Spleen (tissue), 13 donors: ENCODE measurements at places on chromosomes 3 and 15. TPM values are rescaled to one million over a fixed set of nuclear protein-coding genes. Genes with fewer than 3 reads are reported as not detected.

The SLC9C1 gene
- total RNA-seq, result not detected

The CYP8B1 gene
- not detected for total RNA-seq

The PGBD4 gene
- total RNA-seq, result 2.2 TPM

The GOLGA6D gene
- not detected for total RNA-seq

The ZBED2 gene
- total RNA-seq, result not detected

The ZSCAN29 gene
- total RNA-seq, result 23.8 TPM

The SUCNR1 gene
- total RNA-seq, result 7.5 TPM

The PRKCD gene
- total RNA-seq, result 43.1 TPM

DNA sequence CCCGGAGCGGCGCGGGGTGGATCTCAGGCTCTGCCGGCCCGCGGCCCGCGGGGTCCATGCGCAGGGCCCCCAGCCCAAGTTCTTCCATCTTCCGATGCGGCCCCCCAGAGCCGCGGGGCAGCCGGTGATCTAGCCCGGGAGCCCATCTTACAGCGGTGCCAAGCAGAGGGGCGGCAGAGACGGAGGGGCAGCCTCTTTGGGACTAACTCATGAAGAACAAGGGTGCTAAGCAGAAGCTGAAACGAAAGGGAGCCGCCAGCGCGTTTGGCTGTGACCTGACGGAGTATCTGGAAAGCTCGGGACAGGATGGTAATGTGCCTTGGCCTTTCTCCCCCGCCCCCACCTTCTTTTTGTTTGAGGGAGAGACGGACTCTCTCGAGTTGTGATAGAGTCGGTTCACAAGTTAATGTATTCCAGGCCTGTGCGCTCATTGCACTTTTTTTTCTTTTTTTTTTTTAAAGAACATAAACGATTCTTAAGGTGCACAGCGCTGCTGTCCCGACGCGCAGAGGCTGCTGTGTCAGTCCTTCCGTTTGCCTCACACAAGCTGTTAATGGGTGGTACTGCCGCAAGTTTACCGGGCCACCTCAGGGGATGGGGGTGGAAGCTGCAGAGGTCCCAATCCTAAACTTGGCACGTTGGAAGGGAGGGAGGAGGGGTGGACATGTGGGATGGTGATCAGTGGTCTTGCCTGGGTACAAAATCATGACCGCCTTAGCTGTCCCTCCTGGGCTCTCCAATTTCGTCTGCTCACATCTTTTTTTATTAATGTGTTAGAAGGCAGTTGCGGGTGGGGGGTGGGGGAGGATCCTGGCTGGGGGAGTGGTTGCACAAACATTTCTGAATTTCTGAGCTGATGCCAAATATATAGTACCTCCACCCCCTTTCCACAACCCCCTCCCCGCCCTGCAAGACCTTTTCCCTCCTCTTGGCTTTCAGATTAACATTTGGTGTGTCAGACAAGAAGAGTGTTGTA is 801 bp downstream of the ARHGAP31 start:
- peak overlapping the region; percentile 96 for H3K27ac ChIP-seq
- peak; percentile 86 for DNase-seq
- H3K27me3 ChIP-seq, result no peaks in the 10 kb centered on the region
- no peaks in the 10 kb centered on the region for H3K36me3 ChIP-seq
- peak overlapping the region; percentile 77 for H3K4me3 ChIP-seq

GRCh38 chr15:67832897-67833709 is 6.7 kb downstream of the RNU6-1 start:
- H3K4me3 ChIP-seq, result peak overlapping the region; percentile 39
- H3K27me3 ChIP-seq, result peaks cover 18% of the 10 kb centered on the region
- H3K4me1 ChIP-seq, result peaks cover 70% of the 10 kb centered on the region
- DNase-seq, result no peak

- H3K27me3 ChIP-seq, result no peaks in the 10 kb centered on the region
- no peaks in the 10 kb centered on the region for H3K36me3 ChIP-seq
- no peak overlapping the region for H3K4me3 ChIP-seq
- no peaks in the 10 kb centered on the region for H3K4me1 ChIP-seq
These were observed 796.6 kb upstream of the ROBO1 start for GRCh38 chr3:80564391-80564790.

DNA sequence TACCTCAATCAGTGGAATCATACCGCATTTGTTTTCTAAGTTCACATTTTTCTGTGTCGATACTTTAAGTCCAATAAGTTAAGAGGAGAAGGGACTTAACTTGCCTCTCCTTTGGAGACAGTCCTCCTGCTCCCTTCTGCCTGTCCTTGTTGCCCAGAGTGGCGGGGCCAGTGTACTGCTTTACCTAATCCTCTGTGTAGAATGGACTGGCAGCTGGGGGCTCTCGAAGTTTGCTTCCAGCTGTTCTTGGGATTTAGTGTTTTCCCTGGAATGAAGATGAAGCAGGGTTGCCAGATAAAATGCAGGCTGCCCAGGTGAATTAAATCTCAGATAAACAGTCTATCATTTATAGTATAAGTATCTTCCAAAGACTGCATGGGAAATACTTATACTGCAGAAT is 287.6 kb upstream of the C2CD4B start:
- H3K36me3 ChIP-seq, result no peaks in the 10 kb centered on the region
- H3K4me3 ChIP-seq, result no peak overlapping the region
- H3K27ac ChIP-seq, result no peak overlapping the region
- no peak for DNase-seq

DNA sequence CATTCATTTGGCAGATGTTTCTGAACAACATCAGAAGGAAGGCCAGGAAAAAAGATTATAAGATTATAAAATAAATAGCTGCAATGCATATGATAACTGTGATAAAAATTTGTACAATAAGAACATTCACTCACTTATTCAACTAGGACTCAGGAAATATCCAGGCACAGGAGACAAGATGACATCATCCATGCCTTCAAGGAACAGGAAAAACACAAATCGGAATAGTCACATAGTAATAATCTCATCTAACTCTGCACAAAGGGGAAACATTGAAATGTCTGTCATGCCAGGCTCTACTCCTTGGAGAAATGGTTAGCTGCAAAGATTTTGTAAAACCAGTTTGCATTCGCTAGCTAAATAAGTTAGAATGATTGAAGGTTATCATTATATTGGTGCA is 233.5 kb upstream of the AGTR1 start:
- no peak overlapping the region for H3K4me3 ChIP-seq
- no peak for DNase-seq
- H3K27ac ChIP-seq, result no peak overlapping the region
- H3K27me3 ChIP-seq, result no peaks in the 10 kb centered on the region

DNA sequence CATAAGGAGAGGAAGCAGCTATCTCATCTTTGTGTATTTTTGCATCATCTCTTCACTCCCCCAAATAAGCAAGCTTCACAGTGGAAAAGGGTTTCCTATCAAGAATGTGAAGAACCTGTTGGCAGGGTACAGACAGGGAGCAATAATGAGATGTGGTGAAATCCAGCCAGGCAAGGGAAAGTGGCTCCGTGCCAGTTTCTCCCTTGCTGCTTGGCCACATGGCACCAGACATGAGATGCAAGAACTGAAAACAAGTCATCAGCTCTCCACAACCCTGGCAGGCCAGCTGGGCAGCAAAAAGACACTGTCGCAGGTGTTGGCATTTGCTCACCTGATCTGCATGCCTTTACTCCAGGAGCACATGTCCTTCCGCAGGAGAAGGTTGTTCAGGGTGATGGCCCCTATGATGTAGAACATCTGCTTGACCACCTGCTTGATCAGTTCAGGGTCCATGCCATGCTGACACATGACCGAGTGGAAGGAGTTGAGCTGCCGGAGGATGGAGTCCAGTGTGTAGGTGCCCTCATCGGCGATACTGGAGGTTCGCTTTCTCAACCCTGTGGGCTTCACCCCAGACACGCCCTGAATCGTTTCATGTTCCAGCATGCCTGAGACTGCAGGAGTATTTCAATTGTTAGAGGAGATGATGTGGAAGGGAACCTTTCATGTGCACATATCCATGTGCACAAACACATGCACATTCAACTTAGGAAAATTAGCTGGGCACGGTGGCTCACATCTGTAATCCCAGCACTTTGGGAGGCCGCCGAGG is 23.3 kb upstream of the MYO5C start:
- peaks cover 53% of the 10 kb centered on the region for H3K36me3 ChIP-seq
- no peak for DNase-seq
- no peaks in the 10 kb centered on the region for H3K4me1 ChIP-seq
- no peak overlapping the region for H3K4me3 ChIP-seq
- no peak overlapping the region for H3K27ac ChIP-seq
- no peaks in the 10 kb centered on the region for H3K27me3 ChIP-seq

DNA sequence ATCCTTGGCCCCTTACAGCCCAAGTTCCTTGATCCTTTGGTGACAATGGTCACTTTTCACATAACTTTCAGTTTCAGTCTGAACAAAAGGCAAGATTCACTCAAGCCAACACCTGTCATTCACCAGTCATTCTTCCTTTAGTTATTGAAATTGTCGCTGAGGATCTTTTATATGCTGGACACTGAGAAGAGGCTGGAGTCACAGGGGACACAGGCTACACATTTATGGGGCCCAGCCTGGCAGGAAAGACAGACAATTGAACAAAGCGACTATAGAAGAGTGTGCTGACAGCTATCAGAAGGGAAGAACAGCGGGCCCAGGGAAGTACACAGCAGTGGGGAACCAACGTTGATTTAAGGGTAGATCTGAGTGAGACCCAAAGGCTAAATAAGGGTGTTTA is 69.8 kb upstream of the PROK2 start:
- H3K36me3 ChIP-seq, result no peaks in the 10 kb centered on the region
- peaks cover 5% of the 10 kb centered on the region for H3K4me1 ChIP-seq
- no peak overlapping the region for H3K27ac ChIP-seq
- no peak for DNase-seq

DNA sequence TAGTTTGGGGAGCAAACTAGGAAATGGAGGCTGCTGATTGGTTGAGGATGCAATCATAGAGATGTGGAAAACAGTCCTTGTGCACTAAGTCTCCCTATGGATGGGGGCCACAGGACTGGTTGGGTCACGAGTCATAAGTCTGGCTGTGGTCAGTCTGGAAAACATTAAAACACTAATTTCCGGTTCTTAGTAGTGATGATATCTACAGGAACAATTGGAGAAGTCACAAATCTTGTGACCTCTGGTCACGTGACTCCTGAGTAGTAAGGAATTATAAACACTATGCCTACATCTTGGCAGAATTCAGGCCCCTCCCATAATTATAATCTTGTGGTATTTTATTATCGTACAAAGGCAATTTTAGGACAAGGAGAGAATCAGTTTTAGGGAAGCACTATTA is 317.3 kb upstream of the ARPP21 start:
- no peaks in the 10 kb centered on the region for H3K27me3 ChIP-seq
- H3K36me3 ChIP-seq, result no peaks in the 10 kb centered on the region
- no peaks in the 10 kb centered on the region for H3K4me1 ChIP-seq
- H3K4me3 ChIP-seq, result no peak overlapping the region
- no peak overlapping the region for H3K27ac ChIP-seq

GRCh38 chr3:66485291-66485968 is 15.4 kb downstream of the LRIG1 start:
- H3K4me1 ChIP-seq, result peaks cover 55% of the 10 kb centered on the region
- no peak overlapping the region for H3K27ac ChIP-seq
- no peaks in the 10 kb centered on the region for H3K36me3 ChIP-seq

GRCh38 chr15:71509139-71509538 is 301.2 kb upstream of the NR2E3 start:
- no peak for DNase-seq
- no peak overlapping the region for H3K4me3 ChIP-seq
- no peak overlapping the region for H3K27ac ChIP-seq
- no peaks in the 10 kb centered on the region for H3K4me1 ChIP-seq
- no peaks in the 10 kb centered on the region for H3K27me3 ChIP-seq
- H3K36me3 ChIP-seq, result no peaks in the 10 kb centered on the region

DNA sequence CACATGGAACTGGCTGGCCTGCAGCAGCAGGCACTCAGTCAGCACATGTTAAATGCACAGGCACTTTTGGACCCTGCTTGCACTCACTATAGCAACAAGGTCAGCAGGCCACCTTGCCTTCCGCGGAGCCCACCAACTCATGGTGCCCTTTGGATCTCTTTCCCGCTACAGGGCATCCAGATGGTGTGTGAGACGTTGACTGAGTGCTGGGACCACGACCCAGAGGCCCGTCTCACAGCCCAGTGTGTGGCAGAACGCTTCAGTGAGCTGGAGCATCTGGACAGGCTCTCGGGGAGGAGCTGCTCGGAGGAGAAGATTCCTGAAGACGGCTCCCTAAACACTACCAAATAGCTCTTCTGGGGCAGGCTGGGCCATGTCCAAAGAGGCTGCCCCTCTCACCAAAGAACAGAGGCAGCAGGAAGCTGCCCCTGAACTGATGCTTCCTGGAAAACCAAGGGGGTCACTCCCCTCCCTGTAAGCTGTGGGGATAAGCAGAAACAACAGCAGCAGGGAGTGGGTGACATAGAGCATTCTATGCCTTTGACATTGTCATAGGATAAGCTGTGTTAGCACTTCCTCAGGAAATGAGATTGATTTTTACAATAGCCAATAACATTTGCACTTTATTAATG is 85.0 kb downstream of the TGFBR2 start:
- no peak for DNase-seq
- H3K4me3 ChIP-seq, result no peak overlapping the region
- H3K4me1 ChIP-seq, result peaks cover 98% of the 10 kb centered on the region
- no peaks in the 10 kb centered on the region for H3K36me3 ChIP-seq
- peak overlapping the region; percentile 74 for H3K27ac ChIP-seq

DNA sequence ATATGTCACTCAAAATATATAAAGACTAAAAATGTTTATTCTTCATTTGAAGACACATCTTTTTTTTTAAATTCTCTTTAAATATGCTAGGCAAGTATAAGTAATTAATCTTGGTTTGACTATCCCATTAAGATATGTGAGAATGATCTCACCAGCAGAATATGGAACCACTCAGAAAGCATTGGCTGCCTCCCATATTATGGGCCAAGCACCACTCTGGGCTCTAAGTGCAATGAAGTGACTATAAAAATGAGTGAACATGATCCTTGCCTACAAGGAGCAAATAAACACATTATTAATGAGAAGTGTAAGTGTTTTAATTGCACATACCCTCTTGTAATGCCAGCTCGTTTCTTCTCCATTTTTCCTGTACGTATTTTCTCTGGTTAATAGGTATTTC is 328.5 kb downstream of the NAALADL2 start:
- no peaks in the 10 kb centered on the region for H3K4me1 ChIP-seq
- no peak for DNase-seq
- H3K27ac ChIP-seq, result no peak overlapping the region
- H3K36me3 ChIP-seq, result no peaks in the 10 kb centered on the region
